ENCODE measurements at places on chromosomes 2 and 18.

DNA sequence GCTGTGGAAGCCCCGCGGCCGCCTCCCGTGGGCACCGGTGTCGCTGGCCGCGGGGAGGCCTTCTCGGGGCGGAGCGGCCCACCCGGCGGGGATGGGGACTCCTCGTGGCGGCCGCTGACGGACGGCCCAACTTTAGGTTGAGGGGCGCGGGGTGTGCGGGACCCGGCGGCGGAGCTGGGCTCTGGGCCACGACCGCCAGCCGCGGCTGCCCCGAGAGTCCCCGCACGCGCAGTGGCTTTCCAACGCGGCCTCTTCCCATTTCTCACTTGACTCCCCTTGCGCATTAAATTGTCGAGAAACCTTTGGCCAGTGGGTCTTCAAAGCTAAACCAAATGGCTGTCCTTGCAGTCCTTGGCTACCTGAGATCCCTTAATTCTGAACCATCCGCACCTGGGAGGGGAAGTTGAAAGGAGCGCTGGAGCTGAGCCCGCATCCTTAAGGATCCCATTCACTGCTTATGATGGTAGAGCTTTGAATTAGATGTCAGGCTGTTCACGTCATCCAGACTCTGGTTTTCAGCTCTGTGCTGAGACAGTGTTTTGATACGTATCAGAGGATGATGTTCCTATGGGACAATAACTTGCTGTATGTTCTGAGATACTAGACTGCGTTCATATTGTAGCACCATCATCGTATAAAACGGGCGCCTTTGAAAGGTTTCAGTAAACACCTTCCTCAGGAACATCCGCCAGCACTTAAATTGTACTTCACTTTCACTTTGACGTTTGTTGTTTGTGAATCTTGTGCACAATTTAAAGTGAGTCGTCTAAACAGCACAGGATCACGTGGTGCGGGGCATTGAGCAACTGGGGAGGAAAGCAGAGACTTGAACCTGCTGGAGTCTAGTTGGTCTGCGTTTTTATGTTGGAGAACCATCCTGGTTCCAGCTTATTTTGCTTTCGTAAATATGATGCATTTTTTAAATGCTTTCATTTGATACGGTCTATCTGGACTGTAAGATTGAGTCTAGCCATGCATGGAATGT lies 874 bp downstream of the CLIP4 start:
- peak; percentile 74 for DNase-seq

GRCh38 chr2:36493306-36493705 lies 104.7 kb downstream of the FEZ2 start:
- DNase-seq, result no peak

- DNase-seq, result no peak
Observed at GRCh38 chr2:240230291-240230931, 90.0 kb upstream of the OTOS start.

- DNase-seq, result no peak
Observed at GRCh38 chr2:50765146-50765545, 266.8 kb downstream of the NRXN1 start.

- no peak for DNase-seq
Observed at GRCh38 chr2:228675091-228675490, 493.6 kb upstream of the SPHKAP start.

DNA sequence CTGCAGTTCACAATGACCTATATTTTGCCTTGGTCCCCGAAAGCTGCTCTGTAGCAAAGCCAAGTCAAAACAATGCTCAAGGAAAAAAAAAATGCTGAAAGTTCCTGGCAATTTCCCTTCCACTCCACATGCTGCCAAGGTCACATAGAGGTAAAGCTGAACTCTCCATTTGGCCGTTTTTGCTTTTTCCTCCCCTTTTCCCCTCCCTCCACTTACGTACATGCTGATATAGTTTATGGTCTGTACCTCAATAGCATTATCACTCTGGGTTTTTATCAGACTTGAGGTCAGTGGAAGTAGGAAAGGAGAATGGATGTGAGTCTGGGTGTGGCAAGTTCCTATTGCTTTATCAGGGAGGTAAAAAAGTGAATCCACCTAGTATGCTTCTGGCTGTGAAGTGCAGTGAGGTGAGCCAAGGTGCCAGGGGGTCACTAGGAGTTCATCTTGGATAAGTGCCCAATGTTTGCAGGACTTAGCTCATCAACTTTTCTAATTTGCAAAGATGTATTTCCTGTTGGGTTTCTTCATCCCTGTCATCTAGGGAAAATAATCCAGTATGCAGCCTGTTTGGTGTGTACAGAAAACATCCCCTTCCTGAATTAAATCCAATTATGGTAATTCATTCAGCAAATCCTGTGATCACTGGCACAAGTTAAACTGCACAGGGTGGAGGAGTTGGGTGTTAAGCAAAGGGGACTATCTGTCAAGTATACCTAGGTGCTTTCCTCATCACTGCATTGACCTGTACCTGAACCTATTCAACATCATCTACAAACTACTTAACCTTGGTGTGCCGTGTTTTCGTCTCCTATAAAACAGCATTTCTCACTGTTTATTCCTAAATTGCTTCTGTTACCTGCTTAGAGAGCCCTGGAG lies 124.3 kb upstream of the CYP26B1 start:
- DNase-seq, result no peak

DNA sequence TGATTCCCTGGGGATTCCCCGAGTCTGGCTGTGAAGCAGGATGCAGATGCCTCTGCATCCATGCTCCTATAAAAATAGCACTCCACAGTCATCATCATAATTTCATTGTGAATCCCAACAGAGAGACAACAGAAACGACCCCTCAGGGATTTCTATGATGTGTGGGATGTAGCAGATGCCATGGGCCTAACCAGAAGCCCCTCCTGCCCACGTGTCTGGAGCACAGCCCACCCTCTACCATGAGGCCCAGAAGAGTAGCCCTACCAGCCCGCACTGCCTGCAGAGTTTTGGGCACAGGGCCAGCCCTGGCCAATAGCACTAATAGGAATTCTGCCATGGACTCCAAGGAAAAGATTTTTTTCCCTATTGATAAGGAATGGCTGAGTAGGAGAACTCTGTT lies 66.6 kb downstream of the GYPC start:
- DNase-seq, result no peak

- DNase-seq, result no peak
Observed at GRCh38 chr18:4246374-4246773, 208.7 kb downstream of the DLGAP1 start.

GRCh38 chr2:28613186-28613585 lies 117.3 kb downstream of the PLB1 start:
- no peak for DNase-seq

GRCh38 chr2:71510196-71510807 lies 56.9 kb downstream of the DYSF start:
- DNase-seq, result peak; percentile 84

DNA sequence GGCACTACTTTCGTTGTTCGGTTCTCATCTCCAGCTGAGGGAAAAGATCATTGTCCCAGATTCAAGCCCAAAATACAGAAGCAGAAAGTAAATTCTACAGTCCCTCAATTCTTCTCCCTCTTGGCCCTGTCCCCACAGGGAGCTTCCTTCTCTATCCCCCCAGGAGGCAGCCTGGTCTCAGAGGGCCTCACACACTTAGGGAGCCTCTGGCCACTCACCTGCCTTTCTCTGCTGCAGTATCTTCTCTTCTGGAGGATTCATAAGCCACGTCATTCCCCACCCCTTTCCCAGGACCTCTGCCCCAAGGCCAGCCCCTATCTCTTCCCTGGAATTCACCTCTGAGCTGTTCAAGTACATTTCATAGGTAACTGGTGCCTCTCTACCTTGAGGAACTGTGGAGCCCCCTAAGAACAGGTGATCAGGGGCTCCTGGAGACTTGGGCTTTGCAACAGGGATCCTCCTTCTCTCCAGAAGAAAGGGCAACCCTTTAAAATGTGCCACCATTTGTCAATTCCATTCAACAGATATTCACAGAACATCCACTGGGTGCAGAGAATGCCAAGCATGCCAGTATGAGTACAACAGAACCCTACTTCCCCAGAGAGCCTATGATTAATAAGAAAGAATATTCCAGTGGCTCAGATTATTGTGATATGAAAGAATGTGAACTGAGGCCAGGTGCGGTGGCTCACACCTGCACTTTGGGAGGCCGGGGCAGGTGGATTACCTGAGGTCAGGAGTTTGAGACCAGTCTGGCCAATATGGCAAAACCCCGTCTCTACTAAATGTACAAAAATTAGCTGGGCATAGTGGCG lies 72.9 kb downstream of the CIB4 start:
- no peak for DNase-seq

- no peak for DNase-seq
Observed at GRCh38 chr2:55609938-55610578, 7.4 kb downstream of the PPP4R3B start.

GRCh38 chr18:5543036-5543680 lies 639 bp downstream of the EPB41L3 start:
- DNase-seq, result no peak

DNA sequence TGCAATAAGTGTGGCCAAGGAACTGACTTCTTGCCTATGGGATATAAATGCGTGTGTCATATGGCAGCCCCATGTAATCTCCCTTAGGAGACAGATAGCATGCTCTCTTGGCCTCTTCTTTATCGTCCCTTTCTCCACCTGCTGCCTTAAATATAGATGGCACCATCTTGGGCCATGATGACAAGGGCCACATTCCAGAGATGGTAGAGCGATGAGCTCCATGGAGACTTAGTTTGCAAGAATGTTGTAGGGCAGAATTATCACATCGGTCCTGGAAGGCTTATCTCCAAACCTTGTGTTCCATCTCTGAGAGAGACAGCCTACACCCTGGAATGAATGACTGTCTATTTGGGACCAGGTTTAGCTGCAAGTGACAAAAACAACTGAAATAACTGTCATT lies 536.7 kb downstream of the TNS1 start:
- no peak for DNase-seq

DNA sequence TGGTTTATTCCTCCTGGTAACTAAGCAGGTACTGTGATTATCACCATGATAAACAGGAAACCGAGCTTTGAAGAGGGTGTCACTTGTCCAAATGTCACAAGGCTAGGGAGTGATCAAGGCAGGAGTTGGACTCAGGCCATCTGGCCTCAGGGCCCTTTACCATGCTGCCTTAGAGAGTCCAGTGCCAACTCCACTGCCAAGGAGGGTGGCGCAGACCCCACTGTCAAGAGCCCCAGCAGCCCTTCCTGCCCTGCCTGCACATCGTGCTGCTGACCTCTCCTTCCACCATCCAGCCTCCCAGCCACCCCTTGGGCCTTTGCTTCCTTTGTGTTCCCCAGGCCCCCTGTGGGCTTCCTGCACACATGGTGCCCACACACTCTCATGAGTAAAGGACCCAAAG lies 48.3 kb downstream of the TNS1 start:
- DNase-seq, result no peak

DNA sequence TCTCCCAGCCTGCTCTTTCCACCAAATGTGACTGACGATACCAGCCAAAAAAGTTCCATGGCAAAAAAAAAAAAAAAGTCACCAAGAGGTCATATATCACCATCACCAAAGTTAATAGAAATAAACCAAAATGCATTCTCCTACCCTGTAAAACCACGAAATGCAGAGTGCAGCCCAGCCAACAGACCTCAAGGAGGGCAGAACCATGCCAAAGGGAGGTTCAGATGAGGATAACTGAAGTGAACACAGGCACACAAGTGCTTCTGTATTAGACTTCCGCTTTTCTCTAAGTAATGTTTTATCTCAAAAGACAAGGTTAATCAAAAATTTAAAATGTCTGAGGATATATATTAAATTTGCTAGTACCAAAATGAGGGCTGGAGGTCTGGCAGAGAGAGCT lies 5.5 kb downstream of the SERPINE2 start:
- DNase-seq, result no peak

GRCh38 chr2:229412686-229413085 lies 141.6 kb upstream of the PID1 start:
- DNase-seq, result no peak

- DNase-seq, result no peak
Observed at GRCh38 chr2:67548317-67549201, 151.4 kb downstream of the ETAA1 start.

DNA sequence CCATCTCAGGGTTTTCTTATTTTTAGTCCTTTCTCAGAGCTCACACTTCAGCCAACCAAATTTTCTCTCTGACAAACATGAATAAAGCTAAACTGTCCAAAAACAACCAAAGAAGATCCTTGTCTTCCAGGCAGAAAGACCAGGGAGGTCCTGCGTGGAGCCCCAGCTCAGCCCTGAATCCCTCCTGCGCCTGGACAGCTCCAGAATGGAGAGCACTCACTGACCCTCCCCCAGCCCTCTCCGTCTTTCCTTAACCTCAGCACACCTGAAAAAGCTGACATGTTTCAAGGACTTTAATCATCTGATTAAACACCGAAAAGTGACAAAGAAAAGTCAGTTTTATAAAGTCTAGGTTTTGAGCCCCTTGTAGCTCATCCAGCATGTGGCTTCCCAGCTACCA lies 22.9 kb upstream of the GNAL start:
- DNase-seq, result no peak

GRCh38 chr2:221200184-221200839 lies 371.8 kb downstream of the EPHA4 start:
- DNase-seq, result no peak

DNA sequence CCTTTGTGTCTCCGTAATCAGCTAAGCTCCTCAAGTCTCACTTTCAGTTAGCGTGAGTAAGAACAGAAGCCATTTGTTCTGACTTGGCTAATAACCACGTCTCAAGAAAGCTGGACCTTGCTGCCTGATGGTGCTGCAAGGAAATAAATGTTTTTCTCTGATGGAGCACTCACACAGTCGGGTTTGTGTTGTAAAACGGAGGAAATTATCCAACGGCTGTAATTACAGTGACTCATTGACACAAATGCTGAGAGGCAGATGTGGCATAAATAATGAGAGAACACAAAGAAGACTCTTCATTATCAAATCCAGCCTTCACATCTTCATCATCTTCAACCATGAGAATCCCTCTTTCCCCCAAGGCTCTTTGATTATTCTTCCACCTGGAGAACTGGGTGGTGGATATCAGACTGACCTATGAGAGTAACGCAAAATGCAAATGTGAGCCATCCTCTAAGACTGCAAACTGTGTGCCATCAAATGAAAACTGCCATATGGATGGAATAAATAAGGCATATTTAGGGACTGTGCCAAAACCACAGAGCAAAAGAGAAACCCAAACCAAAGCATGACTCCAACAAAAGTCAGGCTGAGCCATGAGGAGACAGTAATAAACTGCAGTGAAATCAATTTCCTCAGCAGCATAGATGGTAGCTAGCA lies 252.6 kb downstream of the RND3 start:
- no peak for DNase-seq

Measured in stimulated activated CD8-positive, alpha-beta memory T cell treated with anti-CD3 and anti-CD28 coated beads, Interleukin-4, amount 100 ng/mL, for 48 hours (primary cell).